GM12878 (cell line): ENCODE measurements at places on chromosomes 6 and 20. TPM values are rescaled to one million over a fixed set of nuclear protein-coding genes. Genes with fewer than 3 reads are reported as not detected.

GRCh38 chr6:168948002-168948401 is 305.6 kb downstream of the THBS2 start:
- no peak for DNase-seq

- peak; percentile 86 for DNase-seq
Measured at GRCh38 chr20:49675368-49676151, 38.1 kb downstream of the B4GALT5 start.

DNA sequence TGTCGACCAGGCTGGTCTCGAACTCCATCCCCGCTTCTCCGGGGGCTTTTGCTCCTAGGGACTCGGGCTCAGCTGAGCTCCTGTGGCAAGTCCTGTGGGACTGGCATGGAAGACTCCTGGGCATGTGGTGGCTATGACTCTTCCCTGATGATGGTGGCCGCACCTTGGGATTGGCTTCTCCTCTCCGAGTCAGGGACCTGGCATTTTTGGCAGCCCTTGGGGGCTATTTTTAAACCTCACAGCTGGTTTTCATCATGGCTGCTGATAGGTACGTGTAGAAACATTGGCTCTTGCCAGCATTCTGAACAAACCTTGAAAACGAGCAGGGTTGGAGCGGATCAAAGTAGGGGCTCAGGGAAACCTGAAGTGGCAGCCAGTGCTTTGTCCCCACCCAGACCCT is 54.1 kb downstream of the RBM38 start:
- DNase-seq, result no peak

GRCh38 chr6:158153576-158153975 is 14.5 kb downstream of the SERAC1 start:
- no peak for DNase-seq

DNA sequence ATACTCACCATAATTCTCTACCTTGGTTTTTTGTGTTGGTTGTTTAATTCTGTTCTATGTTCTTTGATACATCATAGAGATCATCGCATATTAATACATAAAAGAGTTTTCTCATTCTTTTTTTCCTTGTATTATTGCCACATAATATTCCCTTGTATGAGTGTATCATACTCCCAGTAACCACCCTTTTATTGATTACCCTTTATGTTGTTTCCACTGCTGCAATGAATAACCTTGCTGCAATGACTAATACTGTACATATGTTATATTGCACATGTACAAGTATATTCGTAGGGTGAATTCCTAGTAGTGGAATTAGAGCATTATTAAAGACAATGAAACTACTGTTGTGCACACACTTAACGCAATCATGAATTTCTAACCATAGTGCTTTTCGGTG is 9.1 kb upstream of the SF3B5 start:
- DNase-seq, result no peak

DNA sequence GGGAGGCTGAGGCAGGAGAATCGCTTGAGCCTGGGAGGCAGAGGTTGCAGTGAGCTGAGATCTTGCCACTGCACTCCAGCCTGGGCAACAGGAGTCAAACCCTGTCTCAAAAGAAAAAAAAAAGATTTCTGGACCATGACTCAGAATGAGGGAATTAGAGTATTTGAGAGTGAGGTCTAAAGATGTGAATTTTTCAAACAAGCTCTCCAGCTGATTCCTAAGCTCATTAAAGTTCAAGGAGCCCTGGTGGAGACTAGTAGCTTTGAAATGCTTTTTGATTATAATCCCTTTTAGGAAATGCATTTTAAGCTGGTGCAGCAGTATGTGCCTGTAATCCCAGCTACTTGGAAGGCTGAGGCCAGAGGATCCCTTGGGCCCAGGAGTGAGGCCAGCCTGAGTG is 21.8 kb upstream of the SRF start:
- DNase-seq, result no peak

Gene TFAP2D
- total RNA-seq, result not detected in 2 replicates

- no peak for DNase-seq
Measured at GRCh38 chr6:27148404-27148795, 99.1 kb upstream of the PRSS16 start.

- DNase-seq, result no peak
Measured at GRCh38 chr6:145026267-145026679, 709.0 kb downstream of the EPM2A start.

DNA sequence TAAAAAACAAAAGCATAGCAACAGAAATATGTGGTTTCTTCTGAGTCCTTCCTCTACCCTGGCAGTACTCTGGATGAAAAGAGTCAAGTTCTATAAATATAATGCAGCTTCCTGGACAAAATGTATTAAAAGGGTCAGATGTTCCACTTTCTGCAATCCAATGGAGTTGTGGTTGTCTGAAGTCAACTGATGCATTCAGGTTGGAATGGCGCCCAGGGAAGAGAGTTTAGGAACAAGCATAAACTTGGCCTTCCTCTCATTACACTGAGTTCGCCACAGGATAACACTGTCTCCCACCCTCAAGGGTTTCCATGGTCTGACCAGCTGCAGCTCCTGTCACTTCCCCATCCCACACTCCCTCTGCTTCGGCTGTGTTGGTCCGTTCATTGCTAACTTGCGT is 66.4 kb downstream of the PLEKHG1 start:
- DNase-seq, result no peak

Gene WFDC5
- total RNA-seq, result not detected in 2 replicates

GRCh38 chr6:47383360-47383759 is 73.7 kb upstream of the TNFRSF21 start:
- DNase-seq, result no peak

DNA sequence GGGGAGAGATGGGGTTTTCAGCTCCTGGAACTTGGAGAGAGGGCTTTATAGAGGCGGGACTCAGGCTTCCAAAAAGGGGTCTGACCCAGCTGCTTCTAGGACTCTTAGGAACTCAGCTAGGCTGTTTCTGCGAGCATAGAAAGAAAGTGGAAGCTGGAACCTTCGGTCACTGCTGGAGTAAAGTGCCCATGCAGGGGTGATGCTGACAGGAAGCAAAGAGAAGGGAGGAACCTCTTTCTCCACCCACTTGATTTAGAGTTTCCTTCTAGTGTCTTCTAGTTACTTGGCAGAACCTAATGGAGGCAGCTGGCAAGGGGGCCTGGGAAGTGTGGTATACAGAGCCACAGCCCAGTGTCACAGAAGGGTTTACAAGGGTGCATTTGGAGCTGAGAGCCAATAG is 283.6 kb downstream of the QKI start:
- no peak for DNase-seq

GRCh38 chr6:105402939-105403935 is at the start of gene PREP:
Gene PREP (minus strand): TSS chr6:105403082. CDS start chr6:105402891, 191 bp downstream.
- DNase-seq, result peak; percentile 28

Gene KIAA1755
- total RNA-seq, result not detected in 2 replicates

DNA sequence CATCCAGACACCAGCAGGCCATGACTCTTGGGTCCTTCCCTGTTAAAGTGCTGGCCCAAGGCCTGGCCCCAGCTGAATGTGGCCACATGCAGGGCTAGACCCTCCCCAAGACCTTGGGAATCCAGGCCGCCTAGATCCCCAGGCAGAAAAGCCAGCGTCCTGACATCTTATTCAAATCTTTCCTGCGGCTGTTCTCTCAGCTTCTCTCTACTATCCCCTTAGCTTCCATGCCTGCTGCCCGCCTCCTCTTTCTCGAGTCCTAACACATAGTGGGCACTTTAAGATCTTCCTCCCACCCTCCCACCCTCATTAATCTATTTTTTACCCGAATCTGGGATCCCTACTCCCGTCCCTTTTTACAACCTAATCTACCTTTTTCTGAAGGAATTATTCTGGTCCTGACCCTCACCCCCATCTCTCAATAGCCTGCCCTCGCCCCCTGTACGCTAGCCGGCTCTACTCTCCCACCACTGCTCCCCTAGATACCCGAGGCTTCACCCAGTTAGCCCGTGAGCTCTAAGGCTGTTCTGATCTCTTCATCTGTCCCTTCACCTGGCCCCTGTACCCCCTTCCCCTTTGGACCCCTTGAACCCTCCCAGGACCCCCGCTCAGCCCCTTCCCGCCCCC is at the start of gene CCHCR1:
TSS of gene CCHCR1 (minus strand) at position 290 of the 627 bp plus-strand sequence. CDS start at position 88, 202 bp downstream.
- no peak for DNase-seq

Gene HLA-DQA1
- 664 and 712 TPM in 2 replicates for total RNA-seq

Gene PPP1R16B
- total RNA-seq, result 89.9 and 90.2 TPM in 2 replicates

Gene PDE7B
- not detected in 2 replicates for total RNA-seq

Gene MYB
- 21.3 and 22.4 TPM in 2 replicates for total RNA-seq

- DNase-seq, result no peak
Measured at GRCh38 chr6:85463621-85464259, 13.9 kb downstream of the NT5E start.

DNA sequence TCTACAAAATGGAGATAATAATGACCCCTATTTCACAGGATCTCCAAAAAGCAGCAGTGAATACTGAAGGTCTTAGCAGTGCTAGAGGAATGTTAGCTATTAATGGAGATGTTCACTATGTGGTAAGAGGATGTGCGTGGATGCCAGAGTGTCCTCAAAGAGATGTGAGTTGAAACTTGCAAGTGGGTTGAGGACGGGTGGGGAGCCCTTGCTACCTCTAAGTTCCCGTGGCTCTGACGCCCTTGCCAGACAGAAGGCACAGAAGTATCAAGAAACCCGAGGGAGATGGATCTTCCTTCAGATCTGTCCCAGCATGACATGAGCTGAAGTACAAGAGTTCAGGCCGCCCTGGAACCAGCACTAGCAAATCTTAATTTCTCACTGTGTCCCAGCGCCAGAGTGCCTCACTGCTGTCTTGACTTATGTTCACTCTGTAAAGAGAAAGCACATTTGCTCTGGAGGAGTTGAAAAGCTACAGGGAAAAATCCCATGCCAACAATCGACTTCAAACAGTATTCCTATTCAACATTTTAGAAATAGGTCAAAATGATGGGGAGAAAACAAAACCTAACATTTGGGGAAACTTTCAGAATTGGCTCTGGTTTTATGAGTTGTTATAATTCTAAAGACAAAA is 59.5 kb downstream of the FYN start:
- DNase-seq, result no peak

Gene THBD
- total RNA-seq, result 0.05 TPM in 1 of 2 replicates, not detected in the other

Gene DEFB132
- total RNA-seq, result not detected in 2 replicates

Gene DTD1
- total RNA-seq, result 60.3 and 62.1 TPM in 2 replicates

DNA sequence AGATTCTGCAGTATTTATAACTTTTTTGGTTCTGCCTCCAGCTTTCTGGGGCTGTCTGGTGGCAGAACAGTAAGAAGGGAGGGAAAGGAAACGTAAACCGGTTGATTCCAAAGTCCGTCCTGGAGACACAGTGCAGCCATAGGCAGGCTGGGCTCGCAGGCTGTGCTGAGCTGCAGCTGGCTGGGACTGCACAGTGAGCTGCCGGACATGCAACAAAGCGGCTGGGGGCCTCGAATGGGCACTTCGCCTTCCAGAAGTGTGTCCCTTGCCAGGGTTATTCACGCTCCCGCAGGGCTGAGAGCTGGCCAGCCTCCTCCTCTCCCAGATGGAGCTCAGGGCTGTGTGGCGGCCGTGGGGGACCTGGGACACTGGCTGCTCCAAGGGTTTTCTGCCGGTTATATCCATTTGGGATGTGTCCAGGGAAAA is 78.1 kb upstream of the CD93 start:
- DNase-seq, result no peak

DNA sequence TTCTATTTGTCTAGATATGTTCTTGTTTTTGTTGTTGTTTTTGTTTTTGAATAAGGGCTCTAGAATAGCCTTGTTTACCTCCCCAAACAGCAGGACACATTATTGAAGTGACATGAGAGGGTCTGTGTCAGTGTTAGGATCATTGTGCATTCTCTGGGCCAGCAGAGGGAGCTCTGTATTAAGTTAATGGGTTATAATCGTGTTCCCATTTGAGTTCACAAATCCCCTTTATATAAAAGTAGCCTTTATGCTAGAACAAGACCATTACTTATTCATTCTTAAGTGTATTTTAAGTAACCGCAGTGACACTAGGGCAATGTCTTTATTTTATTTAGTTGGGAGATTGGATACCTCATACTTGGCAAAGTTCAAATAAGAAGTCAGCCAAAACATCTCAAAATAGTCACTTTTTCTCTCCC is 44.8 kb downstream of the STK4 start:
- no peak for DNase-seq

Gene LY6G6D
- not detected in 2 replicates for total RNA-seq

- no peak for DNase-seq
Measured at GRCh38 chr6:106761160-106761559, 131.8 kb downstream of the QRSL1 start.

DNA sequence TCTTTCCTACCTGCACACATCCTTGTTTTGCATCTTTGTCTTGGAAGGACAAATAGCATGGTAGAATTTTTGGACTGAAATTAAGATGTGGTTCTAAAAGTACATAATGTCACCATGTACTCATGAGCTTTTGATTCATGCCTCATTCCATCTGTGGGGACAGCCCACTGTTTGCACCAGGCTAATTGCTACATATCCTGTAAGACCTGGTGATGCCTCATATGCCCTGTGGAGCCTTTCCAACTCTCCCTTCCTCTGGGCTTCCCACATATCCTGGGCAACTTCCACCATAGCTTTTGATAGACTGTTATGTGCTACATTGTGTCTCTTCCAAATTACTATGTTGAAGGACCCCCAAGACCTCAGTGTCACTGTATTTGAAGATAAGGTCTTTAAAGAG is 213.6 kb upstream of the PREP start:
- DNase-seq, result no peak

DNA sequence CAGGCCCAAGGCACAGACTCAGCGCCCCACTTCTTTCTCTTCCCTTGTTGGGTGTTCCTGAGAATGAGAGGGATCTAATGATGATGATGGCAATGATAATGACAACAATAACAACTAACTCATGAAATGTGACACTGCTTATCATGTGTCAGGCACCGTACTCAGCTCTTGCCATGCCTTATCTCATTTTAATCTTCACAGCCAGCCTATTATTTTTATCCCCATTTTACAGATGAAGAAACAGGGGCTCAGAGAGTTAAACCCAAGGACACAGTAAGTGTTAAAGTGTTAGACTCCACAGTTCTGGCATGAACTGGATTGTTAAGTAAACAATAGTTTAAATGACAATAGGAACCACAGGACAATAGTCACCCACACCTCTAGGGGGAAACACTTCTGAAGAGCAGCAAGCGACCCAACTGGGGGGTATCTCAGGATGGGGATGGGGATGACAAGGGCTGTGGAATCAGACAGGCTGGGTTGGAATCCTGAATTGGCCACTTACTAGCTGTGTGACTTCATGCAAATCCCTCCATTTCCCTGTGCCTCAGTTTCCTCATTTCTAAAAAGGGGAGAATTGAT is 12.5 kb downstream of the RSPH9 start:
- no peak for DNase-seq

DNA sequence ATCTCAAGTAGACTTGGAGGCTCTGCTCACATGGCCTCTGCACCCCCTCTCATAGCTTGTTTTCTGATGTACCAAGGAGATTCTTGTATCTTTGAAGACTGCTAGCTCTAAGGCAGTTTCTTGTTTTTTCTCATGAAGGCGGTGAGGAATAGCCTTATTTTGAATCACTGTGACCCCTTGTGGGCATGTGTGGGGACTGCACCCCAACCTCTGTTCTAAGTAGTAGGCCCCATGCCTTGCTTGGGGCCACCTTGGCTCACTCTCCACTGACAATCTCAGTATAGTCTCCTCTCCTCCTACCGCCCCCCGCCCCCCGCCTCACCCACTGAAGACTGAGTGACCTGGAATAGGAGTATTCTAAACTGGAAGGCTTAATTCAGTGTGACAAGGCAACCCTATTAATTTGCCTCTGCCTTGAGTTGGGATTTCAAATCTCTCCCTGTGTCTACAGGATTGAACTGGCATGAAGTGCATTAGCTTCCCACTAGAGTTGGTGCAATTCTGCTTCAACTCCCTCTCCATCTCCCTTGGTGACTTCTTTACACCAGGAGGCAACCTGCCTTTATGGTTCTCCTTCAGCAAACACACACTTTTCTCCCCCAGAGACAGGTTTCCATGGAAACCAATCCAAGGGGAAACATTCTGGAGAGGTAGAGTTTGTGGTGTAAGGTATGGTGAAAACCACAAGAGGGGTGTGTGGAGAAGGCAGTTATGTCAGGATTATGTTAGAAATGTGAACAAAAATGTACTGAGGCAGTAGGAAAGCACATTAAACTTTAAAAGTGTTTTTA is 75.4 kb upstream of the ECI2 start:
- DNase-seq, result no peak

Gene SLC35D3
- not detected in 2 replicates for total RNA-seq
